Tibial artery (tissue), 4 donors: ENCODE measurements at places on chromosomes 1 and 21.

DNA sequence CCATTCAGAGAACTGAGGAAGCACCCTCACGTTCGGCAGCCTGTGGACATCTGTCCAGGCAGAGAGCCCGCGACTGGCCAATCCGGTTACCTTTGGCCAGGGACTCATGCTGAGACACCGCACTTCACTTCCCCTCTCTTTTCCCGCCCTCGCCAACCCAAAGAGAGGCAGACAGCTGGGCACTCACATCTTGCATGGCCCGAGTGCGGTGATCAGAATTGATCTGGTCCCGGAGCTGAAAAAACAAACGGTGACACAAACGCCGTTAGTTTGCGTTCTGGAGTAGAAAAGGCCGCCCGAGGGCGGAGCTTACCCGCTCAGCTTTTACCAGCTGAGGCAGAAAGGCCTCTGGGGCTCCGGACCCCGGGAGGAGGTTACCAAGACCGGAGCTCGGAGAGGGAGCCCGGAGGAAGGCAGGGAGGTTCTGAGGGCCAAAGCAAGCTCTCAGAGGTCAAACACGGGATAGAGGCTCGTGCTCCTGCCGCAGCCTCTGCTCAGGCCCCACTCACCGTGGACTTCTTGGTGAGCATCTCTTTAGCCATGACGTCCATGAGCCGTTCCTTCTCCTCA lies 376 bp downstream of the SF3A3 start:
- peaks cover 32% of the 10 kb centered on the region for H3K36me3 ChIP-seq
- H3K4me3 ChIP-seq, result peak overlapping the region; percentile 88
- H3K27me3 ChIP-seq, result no peaks in the 10 kb centered on the region
- H3K27ac ChIP-seq, result peak overlapping the region; percentile 82
- no peaks in the 10 kb centered on the region for H3K4me1 ChIP-seq
- no peak for DNase-seq

DNA sequence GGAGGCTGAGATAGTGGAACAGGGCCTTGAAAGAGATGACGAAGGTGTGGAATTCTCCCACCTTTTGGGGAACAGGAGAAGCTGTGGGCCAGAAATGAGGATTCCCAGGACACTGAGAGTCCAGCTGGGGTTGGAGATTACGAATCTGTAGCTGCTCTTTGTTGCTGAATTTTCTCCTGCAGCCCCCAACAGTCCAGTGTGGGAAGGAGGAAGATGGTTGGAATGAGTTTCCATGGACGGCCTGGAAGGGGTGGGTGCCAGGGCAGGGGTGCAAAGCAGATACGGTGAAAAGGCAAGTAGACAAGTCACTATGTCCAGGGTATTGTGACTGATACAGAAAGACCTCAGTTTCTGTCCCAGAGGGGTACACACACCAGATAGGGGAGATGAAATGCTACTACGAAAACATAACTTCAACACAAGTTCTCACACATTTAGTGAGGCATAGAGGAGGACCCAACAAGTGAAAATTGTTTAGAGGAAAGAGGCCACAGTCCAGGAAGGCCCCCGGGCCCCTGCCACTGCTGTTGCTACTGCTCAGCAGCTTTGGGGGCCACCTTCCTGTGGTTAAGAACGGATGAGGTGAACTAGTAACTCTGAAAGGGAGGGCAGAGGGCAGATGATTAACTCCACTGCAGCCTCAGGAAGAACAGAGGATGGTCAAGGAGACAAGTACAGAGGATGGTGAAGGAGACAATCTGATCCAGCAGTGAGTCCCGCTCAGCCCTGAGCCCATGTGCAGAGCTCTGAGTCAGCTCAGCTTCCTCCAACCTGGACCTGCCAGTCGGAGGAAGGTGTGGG lies 7.3 kb downstream of the CD244 start:
- no peak overlapping the region for H3K4me3 ChIP-seq
- no peaks in the 10 kb centered on the region for H3K4me1 ChIP-seq
- H3K27me3 ChIP-seq, result no peaks in the 10 kb centered on the region

DNA sequence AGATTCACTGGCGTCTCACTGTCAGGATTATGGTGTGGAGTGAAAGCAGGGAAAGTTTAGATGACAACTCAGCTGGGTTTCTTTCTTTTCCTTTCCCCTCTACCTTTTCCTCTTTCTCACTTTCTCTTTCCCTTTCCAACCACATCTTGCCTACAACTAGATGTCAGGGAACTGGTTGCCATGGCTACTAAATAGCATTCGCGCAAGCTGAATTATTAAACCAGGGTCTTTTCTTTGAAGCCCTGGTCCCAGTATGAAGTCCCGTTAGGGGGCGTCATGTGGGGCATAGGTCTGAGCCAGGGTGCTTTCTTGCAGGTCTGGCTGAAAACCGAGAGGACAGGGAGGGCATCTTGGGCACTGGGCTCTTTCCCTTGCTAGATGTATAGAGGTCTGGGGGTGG lies 168.4 kb upstream of the CACNA1E start:
- H3K27me3 ChIP-seq, result no peaks in the 10 kb centered on the region
- H3K4me3 ChIP-seq, result no peak overlapping the region
- no peak for DNase-seq
- no peaks in the 10 kb centered on the region for H3K36me3 ChIP-seq
- peaks cover 11% of the 10 kb centered on the region for H3K4me1 ChIP-seq

GRCh38 chr1:246008363-246008831 lies 498.7 kb downstream of the SMYD3 start:
- no peak for DNase-seq
- H3K4me3 ChIP-seq, result no peak overlapping the region
- H3K27ac ChIP-seq, result no peak overlapping the region
- no peaks in the 10 kb centered on the region for H3K4me1 ChIP-seq

DNA sequence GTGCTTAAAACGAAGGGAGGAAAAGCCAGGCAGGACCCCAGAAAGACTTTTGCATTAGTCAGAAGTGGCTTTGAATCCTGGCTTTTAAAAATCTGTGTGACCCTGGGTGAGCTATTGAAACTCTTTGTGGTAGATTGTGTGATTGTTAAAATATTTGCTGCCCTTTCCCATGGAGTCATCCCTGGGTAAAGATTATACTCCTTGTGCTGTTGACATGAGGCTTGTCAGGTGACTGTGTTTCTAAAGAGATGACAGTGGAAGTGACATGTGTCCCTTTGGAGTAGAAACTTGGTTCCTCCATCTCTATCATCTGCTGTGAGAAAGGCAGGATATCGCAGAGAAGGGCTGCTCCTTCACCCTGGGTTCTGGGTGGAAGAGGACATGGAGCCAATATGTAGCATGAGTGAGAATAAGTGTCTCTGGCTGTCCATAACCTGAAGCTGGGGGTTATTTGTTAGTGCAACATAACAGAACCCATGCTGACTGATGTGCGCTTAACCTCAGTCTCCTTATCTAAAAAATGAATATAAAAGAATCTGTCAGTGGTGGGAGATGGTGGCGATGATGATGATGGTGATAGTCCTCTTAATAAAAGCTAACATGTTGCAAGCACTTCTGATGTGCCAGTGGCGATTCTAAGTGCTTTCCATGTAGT lies 187.6 kb downstream of the RHOU start:
- H3K4me3 ChIP-seq, result no peak overlapping the region
- peaks cover 16% of the 10 kb centered on the region for H3K4me1 ChIP-seq
- no peaks in the 10 kb centered on the region for H3K36me3 ChIP-seq
- DNase-seq, result no peak
- H3K27ac ChIP-seq, result no peak overlapping the region
- H3K27me3 ChIP-seq, result no peaks in the 10 kb centered on the region

DNA sequence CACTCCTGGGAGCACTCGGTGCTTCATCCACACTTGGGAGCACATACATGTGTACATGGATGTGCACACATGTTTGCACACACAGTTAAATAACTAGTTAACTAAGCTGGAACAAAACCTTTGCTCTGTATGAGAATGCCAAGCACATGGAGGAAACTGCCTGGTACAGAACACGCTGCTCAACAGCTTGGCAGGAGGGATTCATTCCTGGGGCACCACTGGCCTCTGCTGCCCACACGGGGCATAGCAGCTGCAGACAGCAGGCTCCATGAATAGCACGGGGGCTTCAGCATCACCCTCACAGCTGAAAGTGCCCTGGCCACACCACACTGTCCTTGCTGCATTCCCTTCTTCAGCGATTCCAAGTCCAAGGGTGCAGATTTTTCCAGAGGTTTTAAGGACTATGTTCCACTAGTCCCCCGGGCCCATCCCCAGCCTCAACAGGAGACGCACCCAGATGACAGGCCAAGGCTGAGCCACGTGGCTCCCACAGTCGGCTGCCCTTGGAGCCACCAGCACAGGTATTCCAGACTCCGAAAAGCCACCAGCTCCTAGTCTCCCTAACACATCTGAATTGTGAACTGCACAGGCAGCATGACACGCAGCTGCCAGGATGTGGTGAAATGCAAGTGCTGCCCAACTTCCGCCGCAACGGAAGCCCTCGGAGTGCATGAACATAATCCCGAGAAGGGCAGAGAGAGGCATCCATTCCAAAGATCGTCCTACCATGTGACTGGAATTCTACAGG lies 16.9 kb downstream of the NPHP4 start:
- no peak overlapping the region for H3K27ac ChIP-seq
- DNase-seq, result no peak
- H3K36me3 ChIP-seq, result no peaks in the 10 kb centered on the region
- H3K27me3 ChIP-seq, result no peaks in the 10 kb centered on the region
- H3K4me1 ChIP-seq, result no peaks in the 10 kb centered on the region

GRCh38 chr1:153288634-153289275 lies 24.0 kb downstream of the PGLYRP3 start:
- no peak overlapping the region for H3K4me3 ChIP-seq
- H3K27ac ChIP-seq, result no peak overlapping the region
- H3K4me1 ChIP-seq, result no peaks in the 10 kb centered on the region
- no peaks in the 10 kb centered on the region for H3K36me3 ChIP-seq

- H3K4me1 ChIP-seq, result no peaks in the 10 kb centered on the region
- no peaks in the 10 kb centered on the region for H3K36me3 ChIP-seq
- no peak overlapping the region for H3K27ac ChIP-seq
Observed at GRCh38 chr1:199937661-199938060, 89.8 kb upstream of the NR5A2 start.

GRCh38 chr21:36229181-36229580 lies 72.6 kb downstream of the DOP1B start:
- no peaks in the 10 kb centered on the region for H3K27me3 ChIP-seq
- no peak overlapping the region for H3K4me3 ChIP-seq
- no peak for DNase-seq
- no peak overlapping the region for H3K27ac ChIP-seq

DNA sequence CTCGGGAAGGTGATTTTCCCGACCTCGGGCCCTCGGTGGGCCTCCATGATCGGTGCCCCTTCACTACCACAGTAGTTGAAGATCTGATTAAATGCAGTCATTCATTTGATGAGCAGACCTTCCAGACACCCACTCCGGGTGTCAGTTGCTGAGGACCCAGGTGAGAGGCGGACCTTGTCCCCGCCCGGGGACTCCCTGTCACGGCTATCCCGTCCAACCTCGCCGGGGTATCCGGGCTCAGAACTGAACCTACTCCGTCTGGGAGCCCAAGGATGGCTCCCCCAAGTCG lies 22.6 kb downstream of the RNU1-3 start:
- H3K4me1 ChIP-seq, result peaks cover 46% of the 10 kb centered on the region
- peak overlapping the region; percentile 78 for H3K27ac ChIP-seq
- no peaks in the 10 kb centered on the region for H3K27me3 ChIP-seq
- no peaks in the 10 kb centered on the region for H3K36me3 ChIP-seq

DNA sequence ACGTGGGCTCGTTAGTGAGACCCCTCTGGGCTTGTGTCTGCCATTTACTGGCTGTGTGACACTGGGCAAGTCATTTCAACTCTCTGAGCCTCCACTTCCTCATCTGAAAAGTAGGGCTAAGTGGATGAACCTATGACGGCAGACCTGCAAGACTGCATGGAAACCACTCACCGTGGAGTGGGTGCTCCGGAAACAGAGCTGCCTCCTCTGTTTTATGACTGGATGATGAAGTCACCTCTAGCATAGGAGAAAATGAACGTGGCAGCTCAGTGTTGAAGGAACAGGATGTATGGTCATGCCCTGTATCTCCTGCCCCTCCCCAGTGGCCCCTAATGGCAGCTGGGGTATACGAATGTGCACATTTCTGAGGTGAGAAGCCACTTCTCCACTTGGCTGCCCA lies 40.5 kb downstream of the STPG1 start:
- no peaks in the 10 kb centered on the region for H3K4me1 ChIP-seq
- peaks cover 5% of the 10 kb centered on the region for H3K36me3 ChIP-seq
- H3K27me3 ChIP-seq, result no peaks in the 10 kb centered on the region
- no peak overlapping the region for H3K27ac ChIP-seq
- H3K4me3 ChIP-seq, result no peak overlapping the region
- no peak for DNase-seq

DNA sequence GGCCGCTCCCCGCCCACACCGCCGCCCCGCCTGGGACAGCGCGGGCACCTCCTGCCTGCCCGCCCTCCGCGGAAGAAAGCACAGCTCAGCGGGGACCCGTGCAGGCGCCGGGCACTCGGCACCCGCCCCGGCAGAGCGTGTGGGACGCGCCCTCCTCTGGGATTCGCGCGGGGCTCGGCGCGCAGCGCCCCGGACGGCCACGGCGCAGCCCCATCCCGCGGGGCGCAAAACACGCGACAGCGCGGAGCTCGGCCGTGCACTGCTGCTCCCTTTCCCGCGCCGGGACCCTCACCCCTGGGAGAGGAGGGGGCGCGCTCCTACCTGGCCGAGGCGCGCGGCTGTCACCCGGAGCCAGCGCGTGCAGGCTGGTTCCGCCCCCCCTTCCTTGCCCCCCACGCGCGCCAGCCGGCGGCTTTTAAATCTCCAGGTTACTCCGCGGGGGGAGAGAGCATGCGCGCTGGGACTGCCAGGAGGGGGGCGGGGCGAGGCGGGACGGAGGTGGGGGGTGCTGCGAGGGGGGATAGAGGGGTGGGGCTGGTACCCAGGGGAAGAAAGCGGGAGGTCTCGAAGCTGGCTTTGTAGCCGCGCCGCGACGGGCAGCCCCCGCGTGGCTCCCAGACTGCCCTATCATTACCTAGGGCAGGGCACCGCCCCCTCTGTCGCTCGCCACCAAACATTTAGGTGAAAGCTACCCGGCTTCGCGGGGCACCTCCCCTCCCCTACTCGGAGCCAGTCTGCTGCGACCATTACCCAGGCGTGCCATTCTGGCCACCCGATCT lies at the start of gene SLC45A3:
Gene SLC45A3 (minus strand): TSS at position 437 of the 779 bp plus-strand sequence. CDS start 15,853 bp downstream, outside the sequence.
- no peak for DNase-seq
- H3K4me1 ChIP-seq, result peaks cover 24% of the 10 kb centered on the region
- peak within 1 kb of the TSS; percentile 71 for H3K4me3 ChIP-seq
- no peaks in the 10 kb centered on the region for H3K27me3 ChIP-seq

DNA sequence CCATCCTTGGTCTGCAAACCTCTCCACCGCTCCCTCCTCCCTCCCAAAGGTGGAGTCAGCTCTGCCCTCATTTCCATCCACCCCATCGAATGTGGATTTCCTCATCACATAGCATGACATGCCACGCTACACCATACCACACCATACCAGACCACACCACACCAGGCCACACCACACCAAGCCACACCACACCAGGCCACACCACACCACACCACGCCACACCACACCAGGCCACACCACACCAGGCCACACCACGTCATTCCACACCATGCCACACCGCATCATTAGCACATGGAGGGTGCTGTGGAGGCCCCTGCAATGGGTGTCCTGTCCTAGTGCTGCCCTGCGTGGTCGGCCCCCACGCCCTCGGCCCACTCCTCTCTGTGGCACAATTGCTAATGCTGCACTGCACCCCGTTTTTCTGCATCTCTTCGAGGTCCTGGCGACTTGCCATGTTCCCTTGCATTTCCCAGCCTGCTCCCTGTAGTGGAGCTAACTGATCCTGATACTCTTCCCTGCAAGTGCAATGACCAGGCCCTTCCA lies 11.3 kb downstream of the DFFB start:
- H3K36me3 ChIP-seq, result peaks cover 35% of the 10 kb centered on the region
- DNase-seq, result no peak
- H3K27ac ChIP-seq, result no peak overlapping the region
- no peaks in the 10 kb centered on the region for H3K27me3 ChIP-seq
- no peak overlapping the region for H3K4me3 ChIP-seq
- no peaks in the 10 kb centered on the region for H3K4me1 ChIP-seq

- H3K36me3 ChIP-seq, result no peaks in the 10 kb centered on the region
- no peak for DNase-seq
- no peak overlapping the region for H3K27ac ChIP-seq
Observed at GRCh38 chr1:95426772-95427171, 192.8 kb downstream of the RWDD3 start.
